ENCODE measurements at places on chromosomes 16 and 17. TPM values are rescaled to one million over a fixed set of nuclear protein-coding genes. Genes with fewer than 3 reads are reported as not detected.

LRRC37A3 gene
- total RNA-seq = 7.6 TPM

TBC1D3I gene
- not detected for total RNA-seq

TBC1D3E gene
- total RNA-seq = not detected

QPRT gene
- 258 TPM for total RNA-seq

SLX4 gene
- total RNA-seq = 1.6 TPM

ACSM3 gene
- 8.5 TPM for total RNA-seq

MT2A gene
- 146 TPM for total RNA-seq

TMEM101 gene
- 43.8 TPM for total RNA-seq

TM4SF5 gene
- not detected for total RNA-seq

SCN4A gene
- not detected for total RNA-seq

CDH11 gene
- 3.1 TPM for total RNA-seq

METRN gene
- 74.7 TPM for total RNA-seq

TEX19 gene
- total RNA-seq = not detected

KCNH6 gene
- total RNA-seq = 0.05 TPM

BAHCC1 gene
- 0.69 TPM for total RNA-seq

FTSJ3 gene
- total RNA-seq = 76.1 TPM

MYO15B gene
- 3.8 TPM for total RNA-seq

RPS2 gene
- 865 TPM for total RNA-seq

ZNF469 gene
- 0.35 TPM for total RNA-seq

KRTAP9-1 gene
- not detected for total RNA-seq

CHD9NB gene
- total RNA-seq = 0.52 TPM

MXRA7 gene
- 286 TPM for total RNA-seq

C17orf100 gene
- 1.4 TPM for total RNA-seq

PNMT gene
- not detected for total RNA-seq

KRTAP16-1 gene
- total RNA-seq = not detected

TUBG2 gene
- 4.5 TPM for total RNA-seq

CDRT15 gene
- total RNA-seq = not detected

NAGS gene
- total RNA-seq = 6.1 TPM

ETV4 gene
- total RNA-seq = 1.9 TPM

MYH8 gene
- total RNA-seq = not detected

GNAO1 gene
- not detected for total RNA-seq

CDK12 gene
- 38.9 TPM for total RNA-seq

PLA2G10 gene
- total RNA-seq = not detected

ALDH3A1 gene
- total RNA-seq = not detected

TLCD1 gene
- 18.2 TPM for total RNA-seq

SPAG5 gene
- total RNA-seq = 12.5 TPM

TMEM220 gene
- 1.9 TPM for total RNA-seq

WNK4 gene
- total RNA-seq = 9.7 TPM

NUPR1 gene
- 1.4 TPM for total RNA-seq

GNG13 gene
- not detected for total RNA-seq

KRTAP4-5 gene
- total RNA-seq = not detected

LPO gene
- not detected for total RNA-seq

MYH13 gene
- total RNA-seq = not detected

AATF gene
- total RNA-seq = 43.8 TPM

KRTAP1-1 gene
- total RNA-seq = 0.25 TPM

MT1A gene
- 0.89 TPM for total RNA-seq
